Smooth muscle cell of the brain vasculature (primary cell): ENCODE measurements at places on chromosomes 12 and 14.

GRCh38 chr12:31355747-31356107, 29.8 kb upstream of the SINHCAF start:
- DNase-seq, result no peak

- DNase-seq, result no peak
Observed at GRCh38 chr14:57632649-57633048, 139.0 kb upstream of the CCDC198 start.

DNA sequence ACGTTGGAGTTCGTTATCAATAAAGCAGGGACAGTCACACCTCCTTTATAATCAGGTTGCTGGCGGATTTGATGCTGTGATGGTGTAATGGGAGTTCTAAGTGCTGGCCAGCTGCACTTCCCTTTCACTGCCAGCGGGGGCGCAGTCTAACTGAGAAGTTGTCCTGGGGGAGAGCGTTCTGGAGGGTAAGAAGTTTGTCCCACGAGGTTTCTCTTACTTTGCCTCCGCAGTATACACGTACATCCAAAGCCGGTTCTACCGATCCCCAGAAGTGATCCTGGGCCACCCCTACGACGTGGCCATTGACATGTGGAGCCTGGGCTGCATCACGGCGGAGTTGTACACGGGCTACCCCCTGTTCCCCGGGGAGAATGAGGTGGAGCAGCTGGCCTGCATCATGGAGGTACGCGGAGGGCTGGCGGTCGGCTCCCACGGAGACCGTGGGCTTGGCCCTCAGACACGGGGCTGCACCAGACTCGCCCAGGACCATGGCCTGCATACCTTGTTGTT, 42.7 kb downstream of the DYRK4 start:
- DNase-seq, result peak; percentile 70

DNA sequence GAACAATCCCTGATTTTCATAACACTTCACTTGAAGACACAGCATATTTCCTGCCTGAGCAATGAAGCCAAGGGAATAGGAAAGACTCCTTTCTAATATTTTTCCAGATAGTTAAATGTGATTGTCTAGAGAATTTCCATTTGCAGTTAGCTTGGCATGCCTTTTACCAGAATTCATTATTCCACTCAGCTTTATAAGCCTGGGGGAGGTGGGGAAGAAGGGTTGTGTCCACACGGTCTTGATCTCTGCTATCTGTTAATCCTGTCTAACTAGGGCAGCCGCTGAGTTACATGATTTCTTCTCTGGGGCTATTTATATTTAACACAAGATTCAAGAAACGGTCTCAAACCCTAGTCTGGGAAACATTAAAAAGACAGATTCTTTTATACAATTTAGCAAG, 146.6 kb upstream of the FSCB start:
- no peak for DNase-seq

GRCh38 chr14:40296821-40297220, 864.6 kb upstream of the FBXO33 start:
- no peak for DNase-seq

DNA sequence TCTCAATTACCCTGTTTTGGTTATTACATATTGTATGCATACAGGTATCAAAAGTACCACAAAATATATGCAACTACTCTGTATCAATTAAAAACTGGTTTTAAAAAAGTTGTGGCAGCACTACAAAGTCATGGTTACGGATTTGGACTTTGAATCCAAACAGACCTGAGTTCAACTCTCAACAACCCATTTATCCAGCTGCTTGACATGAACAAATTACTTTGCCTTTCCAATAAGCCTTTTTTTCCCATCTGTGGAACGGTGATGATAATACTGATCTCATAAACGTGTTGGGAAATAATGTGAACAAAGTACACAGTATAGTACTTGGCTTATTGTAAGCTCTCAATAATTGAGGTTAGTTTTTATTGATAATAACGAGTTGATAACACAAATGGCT, 85.0 kb downstream of the MNAT1 start:
- no peak for DNase-seq

GRCh38 chr14:48771717-48772116, 814.5 kb downstream of the RPS29 start:
- no peak for DNase-seq

- no peak for DNase-seq
Observed at GRCh38 chr12:29425722-29426121, 44.8 kb upstream of the ERGIC2 start.

DNA sequence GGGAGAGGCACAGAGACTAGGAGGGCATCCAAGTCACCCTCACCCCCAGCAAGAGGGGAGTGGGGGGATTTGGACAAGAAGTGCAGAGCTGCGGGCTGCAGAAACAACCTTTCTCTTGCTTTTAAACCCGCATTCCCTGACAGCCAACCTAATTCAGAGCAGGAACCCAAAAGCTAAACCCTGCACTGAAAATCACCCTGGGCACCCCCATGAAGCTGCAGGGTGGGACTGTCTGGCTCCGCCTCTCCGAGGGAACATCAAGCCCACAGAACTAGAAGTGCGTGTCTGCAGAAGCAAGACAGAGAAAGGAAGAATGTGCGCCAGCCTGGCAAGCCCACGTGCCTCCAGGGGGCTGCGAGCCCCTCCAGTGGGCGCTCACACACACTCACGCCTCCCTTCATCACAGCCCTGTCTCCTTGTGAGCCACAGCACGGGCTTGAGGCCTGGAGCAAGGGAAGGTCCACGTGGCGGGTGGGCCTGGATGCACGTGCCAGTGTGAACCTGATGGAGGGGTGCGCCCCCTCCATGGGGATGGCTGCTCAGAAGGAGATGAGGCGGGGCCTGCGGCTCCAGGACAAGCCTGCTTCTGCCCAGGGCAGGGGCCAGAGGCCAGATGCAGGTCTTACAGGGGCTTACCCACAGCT, 27.8 kb upstream of the PNMA1 start:
- DNase-seq, result no peak
